Posterior vena cava (tissue), 2 donors: ENCODE measurements at places on chromosomes 2 and 18. TPM values are rescaled to one million over a fixed set of nuclear protein-coding genes. Genes with fewer than 3 reads are reported as not detected.

ARHGAP15 gene
- total RNA-seq: 12.0 TPM

C2orf66 gene
- total RNA-seq: not detected

PRKAG3 gene
- total RNA-seq: 0.23 TPM

BCL11A gene
- total RNA-seq: 2.0 TPM

NOL4 gene
- total RNA-seq: 0.79 TPM

FTCDNL1 gene
- 1.1 TPM for total RNA-seq

CCDC102B gene
- total RNA-seq: 10.4 TPM

UGT1A3 gene
- not detected for total RNA-seq

AGXT gene
- not detected for total RNA-seq

UGGT1 gene
- 51.0 TPM for total RNA-seq

GPBAR1 gene
- 4.2 TPM for total RNA-seq

L3MBTL4 gene
- total RNA-seq: 17.6 TPM

ADD2 gene
- 5.2 TPM for total RNA-seq
